ENCODE measurements at places on chromosomes 7 and 10.

- DNase-seq = peak; percentile 69
These were observed 10.5 kb upstream of the GRID1 start for GRCh38 chr10:86376852-86377796.

GRCh38 chr7:127396184-127396583 is 3.7 kb upstream of the ZNF800 start:
- no peak for DNase-seq

DNA sequence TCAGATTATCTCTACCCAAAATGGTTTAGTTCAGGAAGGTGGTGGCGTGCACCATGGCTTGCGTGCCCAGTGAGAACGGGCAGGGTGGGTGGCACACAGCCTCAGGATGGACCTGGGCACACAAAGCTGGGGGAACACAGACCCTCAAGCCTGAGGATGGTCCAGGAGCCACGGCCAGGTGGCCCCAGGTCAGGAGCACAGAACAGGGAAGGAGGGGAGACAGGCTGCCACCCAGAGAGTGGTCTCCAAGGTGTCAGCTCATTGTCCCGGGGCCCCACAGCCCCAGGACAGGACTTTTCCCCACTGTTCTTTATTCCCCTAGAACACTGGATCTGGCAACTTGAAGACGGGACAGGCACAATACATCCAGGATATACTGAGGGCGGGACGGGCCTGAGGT is 75.6 kb upstream of the MGMT start:
- no peak for DNase-seq

DNA sequence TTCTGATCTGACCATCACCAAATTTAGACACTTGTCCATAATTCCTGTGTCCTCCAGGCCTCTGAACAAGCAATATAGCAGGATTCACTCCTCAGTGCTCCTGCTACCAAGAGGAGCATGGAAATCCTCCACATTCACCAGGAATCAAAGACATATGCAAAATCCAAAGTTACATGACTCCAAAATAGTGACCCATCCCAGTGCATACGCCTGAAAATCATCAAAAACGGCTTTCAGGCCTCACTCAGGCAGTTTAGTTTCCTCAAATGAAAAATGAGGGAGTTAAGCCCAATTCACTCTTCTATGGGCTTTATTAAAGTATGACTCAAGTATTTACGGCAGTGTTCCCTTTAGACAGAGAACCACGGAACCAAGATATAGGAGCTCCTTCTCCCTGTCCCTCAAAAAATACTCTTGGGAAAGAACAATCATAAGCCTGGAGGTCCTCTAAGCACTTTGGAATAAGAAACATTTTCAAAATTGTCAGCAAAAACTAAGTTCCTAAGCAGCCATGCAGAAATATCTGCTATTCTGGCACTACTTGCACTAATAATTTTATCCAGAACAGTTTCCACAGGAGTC is 240.7 kb downstream of the PARD3 start:
- DNase-seq = no peak

DNA sequence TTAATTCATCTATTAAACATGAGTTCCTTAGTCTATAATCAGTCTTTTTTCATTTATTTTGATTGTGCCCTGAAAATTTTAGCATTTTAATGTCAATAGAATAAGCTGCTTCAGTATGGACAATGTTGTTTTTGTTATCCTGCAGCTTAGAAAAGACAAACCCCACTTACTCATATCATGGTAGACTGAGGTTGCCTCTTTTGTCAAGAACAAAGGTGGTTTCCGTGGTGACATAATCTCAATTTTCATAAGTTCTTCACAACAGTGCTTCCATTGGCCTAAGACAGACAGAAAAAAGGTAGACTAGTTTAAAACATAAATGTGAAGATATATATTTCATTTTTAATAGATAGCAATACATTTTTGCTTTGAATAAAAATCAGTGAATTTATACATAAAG is 69.1 kb downstream of the RTKN2 start:
- no peak for DNase-seq

DNA sequence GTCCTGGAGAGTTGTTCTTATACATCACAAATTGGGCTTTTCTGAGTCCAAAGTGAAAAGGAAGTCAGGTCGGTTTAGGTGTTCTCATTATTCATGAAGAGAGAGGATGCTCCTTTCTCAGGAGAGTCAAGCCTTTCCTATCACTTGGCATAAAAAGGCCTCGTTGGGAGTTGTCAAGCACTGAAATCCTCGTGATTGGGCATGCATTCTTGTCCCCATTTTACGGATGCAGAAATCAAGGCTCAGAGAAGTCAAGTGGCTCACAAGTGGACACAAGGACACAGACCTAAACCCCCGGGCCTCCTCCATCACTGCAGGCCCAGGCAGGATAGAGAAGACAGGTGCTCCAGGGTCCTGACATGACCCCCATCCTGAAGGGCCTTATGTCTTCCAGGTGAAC is 8.5 kb downstream of the RBP3 start:
- no peak for DNase-seq

DNA sequence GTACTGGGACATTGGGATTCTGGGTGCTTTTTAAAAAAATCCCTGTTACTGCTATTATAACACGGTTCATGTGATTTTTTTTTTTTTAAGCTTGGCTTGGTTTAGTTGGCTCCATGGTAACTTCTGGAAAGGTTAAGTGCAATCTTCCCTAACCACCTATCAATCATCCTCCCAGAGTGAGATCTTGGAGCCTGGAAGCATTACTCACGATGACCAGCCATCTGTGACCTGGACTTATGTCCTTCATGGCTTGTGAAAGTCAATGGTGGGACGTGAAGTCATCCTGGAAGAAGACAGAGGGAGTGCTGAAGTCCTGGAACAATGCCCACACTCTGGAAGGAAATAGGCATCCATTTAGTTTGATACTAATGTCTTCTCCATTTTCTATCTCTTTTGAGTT is 135.5 kb upstream of the FRMD4A start:
- no peak for DNase-seq

DNA sequence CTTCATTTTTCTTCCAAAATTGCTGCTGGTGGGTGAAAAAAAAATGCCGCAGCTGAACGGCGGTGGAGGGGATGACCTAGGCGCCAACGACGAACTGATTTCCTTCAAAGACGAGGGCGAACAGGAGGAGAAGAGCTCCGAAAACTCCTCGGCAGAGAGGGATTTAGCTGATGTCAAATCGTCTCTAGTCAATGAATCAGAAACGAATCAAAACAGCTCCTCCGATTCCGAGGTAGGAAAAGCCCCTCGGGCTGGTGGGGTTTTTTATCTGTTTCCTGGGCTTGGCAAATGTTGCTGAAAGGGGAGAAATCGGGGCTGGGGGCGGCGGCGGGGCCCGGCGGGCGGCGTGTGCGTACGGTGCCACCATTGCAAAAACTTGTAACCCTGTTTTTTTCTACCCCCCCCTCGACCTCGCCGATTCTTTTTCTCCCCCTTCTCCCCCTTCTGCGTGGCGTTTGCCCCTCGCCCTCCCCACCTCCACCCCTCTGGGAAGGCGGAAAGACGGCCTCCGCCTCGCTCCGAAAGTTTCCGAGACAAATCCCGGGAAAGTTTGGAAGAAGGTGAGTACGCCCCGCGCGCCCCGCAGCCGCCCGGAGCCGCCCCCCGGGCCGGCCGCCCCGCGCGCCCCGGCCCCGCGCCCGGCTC is 789 bp downstream of the TCF7L2 start:
- DNase-seq = no peak

- DNase-seq = no peak
These were observed 11.8 kb downstream of the KMT2C start for GRCh38 chr7:152423991-152424347.

DNA sequence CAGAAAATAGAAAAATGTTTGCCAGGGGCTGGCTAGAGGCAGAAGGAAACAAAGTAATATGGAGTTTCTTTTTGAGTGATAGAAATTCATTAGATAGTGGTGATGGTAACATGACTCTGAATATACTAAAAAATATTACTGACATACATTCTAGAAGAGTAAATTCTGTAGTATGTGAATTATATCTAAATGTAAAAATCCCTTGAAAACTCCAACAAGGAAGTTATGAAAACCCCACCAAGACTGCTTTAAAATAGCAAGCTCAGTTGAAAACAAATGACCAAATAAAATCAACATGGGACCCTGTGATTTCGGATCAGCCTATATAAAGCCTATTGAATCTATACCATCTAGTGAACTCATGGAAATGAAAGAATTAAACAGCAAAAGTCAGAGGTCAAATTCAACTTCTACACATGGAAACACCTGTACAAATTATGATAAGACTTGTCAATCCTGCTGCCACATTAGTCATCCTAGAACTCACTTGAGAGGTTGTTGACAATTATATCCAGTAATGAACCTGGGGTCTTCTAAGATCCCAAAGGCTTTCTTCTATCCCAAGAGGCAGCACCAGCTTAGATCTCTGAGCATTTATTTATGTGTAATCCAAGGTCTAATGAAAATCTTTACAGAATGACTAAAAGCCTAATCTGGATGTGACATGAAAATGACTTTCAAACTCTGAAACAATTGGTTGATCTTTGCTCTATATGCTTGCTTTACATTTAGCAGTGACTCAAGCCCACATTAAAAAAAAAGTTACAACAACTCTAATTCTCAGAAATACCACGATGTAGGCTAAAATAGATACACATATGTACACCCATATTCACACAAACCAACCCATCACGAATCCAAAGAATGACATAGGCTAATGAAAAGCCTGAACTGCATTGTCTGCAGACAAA is 59.3 kb downstream of the OSBPL3 start:
- no peak for DNase-seq

DNA sequence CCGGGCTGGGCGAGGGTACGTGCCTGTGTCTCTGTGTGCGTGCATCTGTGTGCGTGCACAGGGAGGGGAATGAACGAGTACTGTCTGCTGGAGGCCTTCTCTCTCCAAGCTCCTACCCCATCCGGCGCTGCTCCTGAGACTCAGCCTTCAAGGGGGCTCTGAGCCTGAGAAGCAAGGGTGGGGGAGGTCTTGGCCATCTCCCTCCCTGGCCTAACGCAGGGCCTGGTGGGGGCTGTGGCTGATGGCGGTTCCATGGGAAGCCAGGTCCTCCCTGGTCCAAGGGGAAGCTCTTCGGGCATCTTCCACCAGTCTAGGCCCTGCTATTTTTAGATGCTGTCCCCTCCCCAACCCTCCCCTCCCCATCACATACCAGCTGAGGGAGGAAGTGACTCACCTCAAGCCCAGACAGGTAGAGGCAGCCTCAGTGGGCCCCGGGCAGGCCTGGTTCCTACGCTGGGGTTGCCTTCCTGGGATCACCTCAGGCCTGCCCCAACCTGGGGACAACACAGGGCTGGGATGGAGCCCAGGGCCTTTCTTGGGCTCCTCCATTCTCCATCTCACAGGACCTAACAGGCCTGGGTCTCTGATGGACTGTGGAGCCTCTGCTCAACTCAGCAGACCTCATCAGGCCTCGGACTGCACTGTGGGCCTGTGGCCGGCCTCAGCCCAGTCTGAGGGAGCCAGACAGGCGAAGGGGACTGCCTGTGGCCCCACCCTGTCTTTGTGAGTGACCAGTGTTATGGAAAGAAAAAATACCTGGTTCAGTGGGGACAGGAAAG is 32.2 kb downstream of the DNAJB12 start:
- peak; percentile 62 for DNase-seq

DNA sequence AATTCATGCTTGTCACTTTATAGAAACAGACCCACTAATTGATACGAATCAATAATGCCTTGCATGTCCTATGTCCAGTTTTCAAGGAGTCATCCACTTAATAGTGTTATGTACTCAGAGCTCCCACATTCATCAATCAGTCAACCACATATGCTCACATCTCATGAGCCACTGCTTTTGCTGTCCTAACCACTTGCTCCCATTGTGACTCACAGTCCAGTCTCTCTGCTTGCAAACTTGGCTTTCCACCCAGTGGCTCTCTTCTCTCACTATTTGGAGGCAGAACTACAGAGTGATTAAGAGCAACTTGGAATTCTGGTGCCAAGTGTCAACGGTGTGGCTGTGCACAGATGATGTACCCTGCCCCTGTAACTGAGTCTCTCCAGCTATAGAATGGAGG is 166.0 kb downstream of the SNX13 start:
- no peak for DNase-seq

DNA sequence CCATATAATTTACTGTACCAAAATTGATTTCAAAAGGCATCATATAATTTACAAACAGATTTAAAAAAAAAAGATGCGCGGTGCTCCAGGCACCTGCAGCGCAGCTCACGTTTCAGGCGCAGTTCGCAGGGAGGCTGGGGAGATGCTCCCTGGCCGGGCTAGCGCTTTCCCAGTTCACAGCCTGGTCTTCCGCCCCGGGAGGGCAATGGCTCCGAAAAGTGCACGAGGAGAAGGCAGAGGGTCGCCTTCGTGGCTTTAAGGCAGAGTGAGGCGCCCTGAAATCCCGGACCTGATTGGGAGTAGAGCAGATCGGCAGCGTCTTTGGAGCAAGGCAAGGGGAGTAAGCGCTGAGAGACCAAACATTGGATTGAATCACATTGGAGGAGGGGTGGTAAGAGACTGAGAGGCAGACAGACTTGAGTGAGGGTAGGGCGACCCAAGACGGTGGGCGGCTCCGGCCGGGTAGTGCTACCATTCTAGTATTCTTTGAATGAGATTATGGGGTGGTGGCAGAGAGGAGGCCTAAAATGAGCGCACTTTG is 1.5 kb downstream of the NEUROG3 start:
- DNase-seq = no peak

DNA sequence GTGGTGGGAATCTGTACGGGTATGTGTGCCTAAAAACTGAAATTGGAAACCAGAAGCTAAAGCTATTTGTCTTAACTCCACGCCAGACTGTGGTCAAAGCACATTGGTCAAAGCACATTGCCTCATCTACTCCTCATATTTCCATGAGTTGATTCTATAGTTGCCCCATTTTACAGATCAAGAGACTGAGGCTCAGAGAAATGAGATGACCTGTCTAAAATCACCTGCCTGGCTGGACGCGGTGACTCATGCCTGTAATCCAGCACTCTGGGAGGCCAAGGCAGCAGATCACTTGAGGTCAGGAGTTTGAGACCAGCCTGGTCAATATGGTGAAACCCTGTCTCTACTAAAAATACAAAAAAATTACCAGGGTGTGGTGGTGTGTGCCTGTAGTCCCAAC is 21.7 kb upstream of the MNX1 start:
- no peak for DNase-seq

DNA sequence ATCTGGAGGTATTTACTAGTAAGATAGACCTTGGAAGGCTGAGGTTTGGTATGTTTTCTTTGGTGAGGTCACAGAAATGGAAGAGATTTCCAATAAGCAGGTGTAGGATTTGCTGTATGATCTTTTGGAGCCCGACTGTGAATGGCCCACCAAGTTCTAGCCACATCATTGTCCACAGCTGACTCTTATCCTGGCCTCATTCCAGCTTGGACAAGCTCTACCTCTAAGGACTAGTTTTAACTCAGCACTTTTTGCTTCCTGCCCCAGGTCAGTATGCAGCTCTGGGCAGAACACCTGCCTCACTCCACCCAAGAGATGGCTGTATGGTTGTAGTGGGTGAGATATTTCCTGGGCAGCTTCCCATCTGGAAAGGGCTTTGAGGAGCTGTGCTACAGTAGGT is 6.1 kb upstream of the CPA4 start:
- DNase-seq = no peak

DNA sequence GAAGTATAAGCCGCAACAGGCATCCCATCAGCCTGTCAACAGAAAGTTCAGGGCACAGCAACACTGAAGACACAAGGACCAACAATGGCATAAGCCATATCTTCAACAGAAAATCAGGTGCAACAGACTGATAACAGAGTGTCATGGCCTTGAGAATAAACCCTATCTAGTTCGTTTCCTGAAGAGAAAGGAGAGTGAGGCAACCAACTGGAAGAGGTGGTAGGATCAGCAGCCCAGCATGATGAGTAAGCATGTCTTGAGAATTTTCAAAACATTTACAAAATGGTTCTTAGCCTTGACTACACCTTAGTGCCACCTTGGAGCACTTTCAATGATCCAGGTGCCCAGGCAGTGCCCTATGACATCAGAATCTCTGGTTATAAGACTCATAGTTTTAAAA is 290.2 kb upstream of the SEMA3C start:
- DNase-seq = no peak

Measured in activated CD4-positive, alpha-beta T cell treated with anti-CD3 and anti-CD28 coated beads, Interleukin-2, amount 50 U/mL, for 24 hours (primary cell).